ENCODE measurements at places on chromosomes 5 and 9. TPM values are rescaled to one million over a fixed set of nuclear protein-coding genes. Genes with fewer than 3 reads are reported as not detected.

- DNase-seq = peak; percentile 85
Observed at GRCh38 chr5:1594357-1595106, 70.8 kb upstream of the LPCAT1 start.

GRCh38 chr5:73940026-73940425 lies 314.0 kb downstream of the ARHGEF28 start:
- DNase-seq = no peak

DNA sequence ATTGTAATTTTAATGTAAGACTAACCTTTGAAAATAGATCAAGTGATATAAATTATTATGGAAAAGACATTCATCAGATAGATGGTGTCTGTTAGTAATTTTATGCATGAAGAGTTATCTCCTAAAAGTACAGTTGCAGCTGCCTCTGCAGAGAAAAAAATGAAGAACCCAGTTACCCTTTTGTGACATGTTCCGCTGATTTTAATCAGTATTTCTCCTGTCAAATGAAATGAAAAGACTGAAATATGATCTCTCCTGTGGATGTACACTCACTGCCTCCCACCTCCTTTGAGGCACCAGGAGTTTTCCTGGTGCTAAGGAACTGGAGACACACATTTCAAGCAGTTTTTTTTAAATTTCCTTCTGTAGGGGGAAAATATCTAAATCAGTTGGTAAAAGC lies 277.4 kb downstream of the KIF4B start:
- DNase-seq = no peak

GRCh38 chr9:90881648-90882047 lies 80.0 kb downstream of the SYK start:
- DNase-seq = no peak

TMEM174 gene
- not detected for polyA plus RNA-seq

DUSP1 gene
- 168 TPM for polyA plus RNA-seq

PCAT7 gene
- 1.8 TPM for polyA plus RNA-seq

ELOVL7 gene
- 0.13 TPM for polyA plus RNA-seq

TMC1 gene
- 1.2 TPM for polyA plus RNA-seq

Measured in muscle of arm (tissue), 14 donors.